ENCODE measurements at places on chromosomes 1 and 21.

GRCh38 chr1:12338823-12339222 is 109.0 kb downstream of the VPS13D start:
- no peak for DNase-seq

GRCh38 chr1:104387716-104388508 is 638.2 kb downstream of the AMY1C start:
- no peak for DNase-seq

DNA sequence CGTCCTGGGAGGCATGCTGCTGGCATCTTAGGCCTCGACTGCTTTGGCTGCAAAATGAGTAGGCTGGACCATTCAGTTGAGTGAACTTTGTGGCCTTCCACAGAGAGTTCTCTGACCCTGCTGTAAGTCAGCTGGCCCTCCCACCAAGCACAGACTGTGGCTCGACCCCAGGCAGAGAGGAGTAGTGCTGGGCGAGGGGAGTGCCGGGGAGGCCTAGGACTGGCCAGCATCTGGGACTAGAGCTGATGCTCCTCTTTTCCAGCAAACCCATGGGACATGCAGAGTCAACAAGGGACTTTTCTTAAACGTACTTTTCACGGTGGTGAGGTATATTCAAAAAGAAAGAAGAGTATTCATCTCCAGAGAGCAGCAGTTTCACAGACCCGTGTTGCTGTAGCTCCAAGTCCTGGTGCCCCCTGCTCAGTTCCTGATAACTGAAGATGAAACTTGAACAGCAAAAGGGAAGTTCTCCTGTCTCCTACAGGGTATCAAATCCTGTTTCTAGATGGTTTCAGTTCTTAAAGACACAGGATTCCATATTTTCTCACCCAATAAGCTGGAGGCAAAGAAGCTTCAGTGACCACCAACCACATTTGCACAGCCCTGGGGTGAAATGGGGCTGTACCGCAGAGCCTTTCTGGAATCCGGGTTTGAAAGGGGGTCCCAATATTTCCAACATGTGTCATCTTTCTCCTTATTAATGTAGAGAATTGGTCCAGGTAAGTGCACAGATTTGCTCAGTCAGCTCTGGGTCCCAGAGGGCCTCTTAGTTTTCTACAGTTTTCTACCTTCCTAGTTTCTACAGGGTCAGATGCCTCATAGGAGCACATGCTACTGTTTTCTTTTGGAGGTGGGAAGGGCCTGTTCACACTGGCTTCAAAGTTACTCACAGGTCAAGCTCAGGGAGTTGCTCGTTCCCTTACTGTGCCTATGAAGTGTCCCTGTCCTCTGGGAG is 20.9 kb downstream of the BATF3 start:
- no peak for DNase-seq

DNA sequence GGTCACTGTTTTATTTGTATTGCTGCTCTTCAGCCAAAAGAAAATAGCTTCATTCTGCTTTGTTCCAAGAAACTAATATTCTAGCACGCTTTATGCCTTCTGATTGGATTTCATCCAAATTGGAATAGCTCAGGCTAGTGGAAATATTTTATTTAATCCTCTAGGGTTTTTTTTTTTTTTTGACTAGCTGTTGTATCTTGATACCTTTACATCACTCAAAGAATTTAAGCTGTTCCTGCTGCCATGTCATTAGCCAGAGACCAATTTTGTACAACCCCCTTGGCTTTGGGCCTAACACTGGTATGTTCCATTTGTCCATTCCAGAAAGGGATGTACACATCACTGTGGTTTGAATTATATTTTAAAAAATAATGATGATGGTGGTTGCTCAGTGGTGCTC is 103.0 kb downstream of the DISC1 start:
- no peak for DNase-seq

- no peak for DNase-seq
Observed at GRCh38 chr1:3898994-3899753, 898 bp downstream of the C1orf174 start.

GRCh38 chr21:15003463-15004135 is 61.2 kb downstream of the NRIP1 start:
- DNase-seq = no peak

GRCh38 chr1:93729906-93730305 is 48.3 kb upstream of the BCAR3 start:
- no peak for DNase-seq

Data from NCI-H510A (cell line).